Amygdala (tissue), 56 donors: ENCODE measurements at places on chromosomes 7 and 10.

GRCh38 chr7:130281260-130281659 lies 11.7 kb upstream of the CPA4 start:
- DNase-seq = no peak

DNA sequence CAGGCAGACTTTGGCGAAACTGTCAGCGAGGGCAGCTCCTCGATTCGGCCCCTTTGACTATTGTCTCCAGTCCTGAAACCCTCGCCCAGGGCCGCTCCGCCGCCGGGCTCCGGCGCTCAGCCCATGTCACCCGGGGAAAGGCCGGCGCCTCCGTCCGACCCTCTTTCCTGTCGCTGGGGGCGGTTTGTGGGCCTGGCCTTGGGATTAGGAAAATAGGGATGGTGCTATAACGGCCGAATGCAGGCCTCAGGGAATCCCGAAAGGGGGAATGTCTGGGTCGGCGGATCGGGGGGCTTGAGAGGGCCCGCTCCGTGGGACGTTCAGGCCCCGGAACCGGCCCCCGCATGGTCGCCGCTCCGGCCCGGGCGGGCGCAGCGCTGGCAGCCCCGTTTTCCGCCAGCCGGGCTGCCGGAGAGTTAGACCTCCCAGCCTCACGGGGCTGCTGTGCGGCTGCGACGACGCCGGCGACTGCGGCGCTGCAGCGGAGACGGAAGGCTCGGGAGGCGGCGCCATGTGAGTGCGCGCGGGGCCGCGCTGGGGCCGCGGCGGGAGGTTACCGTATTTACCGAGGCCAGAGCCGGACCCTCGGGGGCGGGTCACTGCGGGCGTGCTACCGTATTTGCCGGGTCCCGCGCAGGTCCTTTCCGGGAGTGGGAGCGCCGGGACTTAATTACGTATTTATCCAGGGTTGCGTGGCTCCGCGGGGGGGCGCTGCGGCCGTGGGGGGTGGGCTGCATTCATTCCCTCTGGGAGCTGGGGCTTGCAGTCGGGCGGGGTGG lies 25.9 kb downstream of the ZNF775 start:
- peak; percentile 86 for DNase-seq

- no peak for DNase-seq
Measured at GRCh38 chr7:66211429-66211828, 6.3 kb downstream of the TPST1 start.

GRCh38 chr7:46139079-46139478 lies 218.0 kb upstream of the IGFBP3 start:
- DNase-seq = no peak

GRCh38 chr10:69045441-69046300 lies 42.2 kb upstream of the SRGN start:
- DNase-seq = no peak

DNA sequence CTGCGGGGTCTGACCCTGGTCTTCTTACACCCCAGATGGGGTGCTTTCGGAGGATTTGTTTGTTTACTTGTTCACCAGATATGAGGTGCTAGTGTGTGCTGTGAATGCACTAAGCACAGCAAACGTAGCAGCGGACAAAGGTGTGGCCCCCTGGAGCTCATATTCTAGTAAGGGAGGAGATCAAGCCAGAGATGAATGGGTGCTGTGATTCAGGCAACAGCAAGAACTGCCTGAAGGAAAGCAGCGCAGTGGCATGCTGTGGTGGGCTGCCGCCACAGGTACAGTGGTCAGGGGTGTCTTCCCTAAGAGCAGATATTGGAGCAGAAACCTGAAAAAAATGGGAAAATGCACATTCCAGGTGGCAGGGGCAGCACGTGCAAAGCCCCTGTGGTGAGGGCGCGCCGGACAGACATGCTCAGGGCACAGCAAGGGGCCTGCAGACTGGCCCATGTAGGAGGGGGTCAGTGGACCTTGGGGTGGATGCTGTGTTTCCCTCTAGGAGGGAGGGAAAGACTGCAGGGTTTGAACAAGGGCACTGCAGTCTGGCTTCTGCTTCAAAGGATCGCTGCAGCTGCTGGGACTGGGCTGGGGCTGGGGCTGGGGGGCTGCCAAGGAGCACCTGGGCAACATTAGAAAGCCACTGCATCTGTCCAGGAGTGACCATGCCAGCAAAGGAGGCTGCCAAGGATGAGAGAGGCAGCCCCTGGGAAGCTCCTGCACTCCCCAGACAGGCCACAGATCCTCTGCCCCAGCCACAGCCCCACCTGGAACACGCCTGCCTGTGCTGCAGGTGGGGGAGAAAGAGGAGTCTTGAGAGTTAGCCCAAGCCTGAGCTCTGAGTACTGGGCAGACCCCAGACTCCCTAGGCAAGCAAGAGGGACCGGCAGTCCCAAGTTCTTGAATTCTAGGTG lies 927 bp upstream of the DEPP1 start:
- DNase-seq = no peak

DNA sequence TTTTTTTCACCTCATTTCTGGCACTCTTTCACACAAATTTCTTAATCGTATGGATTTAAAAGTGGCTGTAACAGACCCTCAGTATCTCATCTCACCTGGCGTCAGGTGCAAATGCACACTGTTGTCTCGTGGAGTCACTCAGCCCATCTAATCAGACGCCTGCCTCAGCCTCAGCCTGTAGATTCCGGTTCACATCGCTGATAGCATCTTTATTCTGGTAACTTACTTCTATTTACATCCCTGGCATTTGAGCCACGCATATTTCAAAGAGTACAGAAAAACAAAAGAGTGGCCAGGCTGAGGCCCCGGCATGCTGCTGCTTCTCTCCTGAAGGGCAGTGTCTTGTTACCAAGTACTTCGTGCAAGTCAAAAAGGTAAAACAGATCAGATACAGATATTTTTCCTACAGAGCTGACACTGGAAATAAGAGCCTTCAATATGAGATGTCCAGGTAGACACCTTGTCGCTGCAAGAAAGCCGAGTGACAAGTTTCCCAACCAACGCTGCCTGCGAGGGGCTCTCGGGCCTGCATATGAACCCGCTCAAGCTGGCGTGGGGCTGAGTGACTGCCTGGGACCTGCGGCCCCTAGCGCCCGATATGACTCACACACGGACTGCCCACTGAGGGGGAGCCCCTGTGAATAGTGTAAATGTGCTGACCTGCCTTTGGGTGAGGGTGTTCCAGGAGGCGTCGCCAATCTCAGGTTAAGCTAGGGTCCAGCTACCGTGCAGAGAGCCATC lies 4.3 kb downstream of the VIPR2 start:
- no peak for DNase-seq

DNA sequence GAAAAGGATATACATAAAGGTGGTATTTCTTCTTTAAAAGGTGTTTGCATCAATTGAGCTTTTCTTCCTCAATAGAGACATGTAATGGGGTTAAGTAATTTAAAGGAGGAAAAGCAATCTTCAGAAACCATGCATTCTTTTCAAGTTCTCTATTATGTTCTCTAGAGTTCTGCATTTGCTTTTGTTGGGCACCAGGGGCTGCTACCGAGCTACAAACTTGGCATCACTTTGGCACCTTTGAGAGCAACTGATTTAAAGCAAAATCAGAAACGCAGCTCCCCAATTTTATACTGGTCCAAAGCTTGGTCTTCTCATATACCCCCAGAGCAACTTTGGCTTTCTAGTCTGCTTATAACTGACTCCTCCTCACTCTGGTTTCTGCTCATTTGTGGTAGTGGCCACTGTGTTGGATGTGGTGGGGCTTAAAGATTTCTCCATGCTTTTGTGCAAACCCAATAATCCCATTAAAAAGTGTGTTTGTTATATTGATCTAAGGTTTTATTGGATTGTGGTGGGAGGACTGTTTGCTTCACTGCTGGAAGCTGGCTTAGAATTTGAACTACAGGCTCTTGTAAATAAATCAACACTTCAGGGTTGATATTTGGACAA lies 712.1 kb downstream of the PHTF2 start:
- DNase-seq = no peak

- no peak for DNase-seq
Measured at GRCh38 chr10:60384011-60384410, 5.7 kb downstream of the ANK3 start.

DNA sequence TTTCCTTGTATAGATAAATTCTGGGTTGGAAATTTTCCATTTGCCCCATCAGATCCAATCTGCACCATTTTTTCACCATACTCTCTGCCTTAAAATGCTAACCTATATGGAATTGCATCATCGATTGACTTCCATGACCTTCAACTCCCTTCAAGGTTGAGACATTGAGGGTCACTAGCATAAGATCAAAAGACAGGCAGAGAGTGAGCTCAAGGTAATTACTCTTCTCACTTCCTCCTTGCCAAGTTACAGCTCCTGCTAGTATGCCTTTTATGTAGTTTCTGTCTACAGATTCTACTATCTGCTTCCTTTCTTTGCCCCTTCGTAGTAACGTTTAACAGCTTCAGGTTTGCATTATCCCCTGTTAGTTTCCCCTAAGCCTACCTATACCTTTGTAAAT lies 1127.7 kb upstream of the LRRTM3 start:
- DNase-seq = no peak

GRCh38 chr7:116113310-116113709 lies 82.7 kb upstream of the TFEC start:
- no peak for DNase-seq

GRCh38 chr10:123890226-123890625 lies 1.4 kb downstream of the CPXM2 start:
- peak; percentile 13 for DNase-seq

- DNase-seq = no peak
Measured at GRCh38 chr10:116472891-116473290, 45.2 kb downstream of the PNLIPRP3 start.

- DNase-seq = no peak
Measured at GRCh38 chr7:143216151-143216550, 5.7 kb upstream of the TAS2R40 start.

- DNase-seq = no peak
Measured at GRCh38 chr7:140160308-140160707, 16.5 kb downstream of the KDM7A start.

DNA sequence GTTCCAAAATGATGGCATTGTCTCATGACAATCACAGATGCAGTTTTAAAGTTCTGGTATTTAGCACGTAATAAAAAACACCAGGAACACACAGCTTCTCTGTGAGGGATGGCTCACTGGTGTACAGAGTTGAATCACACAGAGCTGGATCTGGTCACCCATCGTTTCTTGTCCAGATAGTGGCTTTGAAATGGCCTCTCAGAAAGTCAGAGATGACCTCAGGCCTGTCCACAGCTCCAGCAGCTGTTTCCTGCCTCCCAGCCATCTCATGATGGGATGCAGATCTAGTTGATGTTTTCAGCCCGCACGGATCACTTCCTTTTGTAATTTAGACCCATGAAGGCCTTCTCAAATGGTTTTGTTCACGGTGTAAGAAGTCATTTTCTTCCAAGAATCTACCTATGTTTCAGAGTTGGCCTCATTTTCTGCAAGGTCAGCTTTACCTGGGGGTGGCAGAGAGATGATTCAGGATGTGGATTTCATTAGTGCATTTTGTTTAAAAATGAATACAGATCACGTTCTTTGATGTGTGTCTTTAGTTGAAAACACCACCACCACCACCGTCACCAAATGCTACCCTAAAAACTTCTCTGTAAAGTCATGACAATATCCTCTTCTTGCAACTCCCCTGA lies 166.2 kb downstream of the SNX10 start:
- no peak for DNase-seq

DNA sequence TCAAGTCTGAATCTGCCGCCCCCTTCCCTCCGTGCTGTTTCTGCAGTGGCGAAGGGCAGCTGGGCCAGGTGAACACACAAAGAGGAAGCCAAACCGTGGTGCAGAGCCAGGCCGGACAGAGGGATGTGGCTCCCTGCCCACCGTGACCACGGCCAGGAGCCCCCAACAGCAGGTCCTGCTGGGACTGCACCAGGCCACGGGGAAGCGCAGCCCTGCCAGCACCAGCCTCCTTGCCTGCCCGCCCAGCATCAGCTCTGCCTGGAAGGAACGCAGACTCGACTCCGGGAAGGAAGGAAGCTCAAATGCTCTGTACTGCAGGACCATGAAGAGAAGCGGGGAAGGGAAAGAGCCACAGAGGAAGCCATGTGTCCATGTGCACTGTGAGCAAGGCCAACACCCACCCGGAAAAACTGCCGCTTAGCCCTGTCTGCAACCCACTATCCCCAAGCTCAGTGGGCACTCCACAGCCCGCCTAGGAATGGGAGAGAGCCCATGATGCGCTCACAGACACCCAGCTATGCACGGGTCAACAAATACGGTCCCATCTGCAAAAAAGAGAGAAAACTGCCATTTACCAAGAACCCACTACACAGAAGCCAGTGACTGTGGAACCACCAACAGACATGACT lies 19.0 kb downstream of the GPER1 start:
- DNase-seq = no peak

GRCh38 chr10:91022390-91022789 lies 101.5 kb upstream of the ANKRD1 start:
- no peak for DNase-seq

DNA sequence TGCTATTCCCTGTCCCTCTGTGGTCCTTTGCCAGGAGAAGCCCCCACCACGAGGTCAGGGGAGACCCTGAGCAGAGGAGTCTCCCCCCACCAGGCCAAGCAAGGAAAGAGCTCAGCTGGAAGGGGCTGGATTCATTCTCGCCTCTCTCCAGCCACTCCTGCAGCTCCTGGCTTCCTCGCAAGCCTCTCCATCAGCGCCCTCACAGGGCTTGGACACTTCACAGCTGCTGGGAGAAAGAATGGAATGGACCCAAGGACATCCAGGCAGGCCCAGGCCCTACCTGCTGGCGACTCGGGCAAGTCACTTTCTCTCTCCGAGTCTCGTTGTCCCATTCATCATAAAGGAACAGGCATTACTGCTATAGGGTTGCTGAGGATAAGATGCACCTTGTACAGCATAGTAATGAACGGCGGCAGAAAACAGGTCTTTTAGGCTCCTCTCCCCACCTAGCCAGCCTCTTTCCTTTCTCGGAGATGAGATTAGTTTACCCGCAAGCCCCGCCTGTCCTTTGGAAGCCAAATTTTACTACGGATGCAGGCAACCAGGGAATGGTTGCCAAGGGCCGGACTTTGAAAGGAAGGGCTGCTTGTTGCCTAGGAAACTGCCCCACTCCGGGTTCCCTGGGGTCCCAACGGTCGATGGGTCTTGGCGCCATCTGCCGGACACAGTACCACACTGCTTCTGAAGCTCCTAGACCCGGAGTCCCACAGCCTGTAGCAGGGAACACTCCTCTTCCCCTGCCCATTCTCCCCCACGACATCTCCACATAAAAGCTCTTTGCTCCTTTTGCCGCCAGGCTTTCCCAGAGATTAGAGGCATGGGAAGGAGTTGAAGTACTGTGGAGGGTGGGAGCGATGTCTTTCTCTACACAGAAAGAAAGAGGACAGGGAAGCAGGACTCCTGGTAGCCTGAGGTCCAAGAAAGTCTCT lies 22.3 kb downstream of the IMPDH1 start:
- DNase-seq = peak; percentile 70

GRCh38 chr10:24973163-24973562 lies 20.8 kb upstream of the PRTFDC1 start:
- no peak for DNase-seq

GRCh38 chr7:44180631-44181030 lies 8.6 kb downstream of the GCK start:
- no peak for DNase-seq

DNA sequence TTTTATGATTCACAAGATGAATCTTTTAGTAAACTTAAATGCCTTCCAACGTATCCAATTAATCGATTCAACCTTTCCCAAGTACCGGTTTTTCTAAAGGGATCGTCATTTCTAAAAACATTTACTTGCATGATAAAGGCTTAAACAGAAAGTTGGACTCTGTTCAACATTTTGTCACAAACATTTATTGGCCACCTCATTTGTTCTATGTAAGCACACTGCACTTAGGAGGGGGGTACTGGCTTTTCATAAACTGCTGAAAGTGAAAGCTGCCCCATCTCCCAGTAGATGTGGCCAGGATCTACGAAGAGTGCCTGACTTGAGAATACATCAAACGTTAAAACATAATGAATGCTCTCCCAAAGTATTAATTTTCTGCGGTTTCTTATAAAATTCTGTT lies 37.3 kb upstream of the LAMB4 start:
- no peak for DNase-seq

GRCh38 chr10:125057158-125058001 lies 103.0 kb downstream of the CTBP2 start:
- peak; percentile 18 for DNase-seq
